ENCODE measurements at places on chromosomes 4 and X.

GRCh38 chr4:9949573-9949972, 71.7 kb downstream of the SLC2A9 start:
- DNase-seq = no peak

DNA sequence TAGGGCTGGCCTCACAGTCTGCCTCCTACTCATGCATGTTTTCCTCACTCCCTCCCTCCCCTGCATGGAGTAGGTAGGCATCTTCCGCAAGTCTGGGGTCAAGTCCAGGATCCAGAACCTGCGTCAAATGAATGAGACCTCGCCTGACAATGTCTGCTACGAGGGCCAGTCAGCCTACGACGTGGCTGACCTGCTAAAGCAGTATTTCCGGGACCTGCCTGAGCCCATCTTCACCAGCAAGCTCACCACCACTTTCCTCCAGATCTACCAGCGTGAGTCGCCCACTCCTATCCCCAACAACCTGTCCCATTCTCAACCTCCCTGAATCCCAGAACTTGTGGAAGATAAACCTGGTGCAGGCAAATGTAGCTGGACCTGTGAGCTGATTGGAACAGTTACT, 73.4 kb downstream of the STARD8 start:
- DNase-seq = no peak

- no peak for DNase-seq
Measured at GRCh38 chr4:60913002-60913401, 287.1 kb upstream of the ADGRL3 start.

DNA sequence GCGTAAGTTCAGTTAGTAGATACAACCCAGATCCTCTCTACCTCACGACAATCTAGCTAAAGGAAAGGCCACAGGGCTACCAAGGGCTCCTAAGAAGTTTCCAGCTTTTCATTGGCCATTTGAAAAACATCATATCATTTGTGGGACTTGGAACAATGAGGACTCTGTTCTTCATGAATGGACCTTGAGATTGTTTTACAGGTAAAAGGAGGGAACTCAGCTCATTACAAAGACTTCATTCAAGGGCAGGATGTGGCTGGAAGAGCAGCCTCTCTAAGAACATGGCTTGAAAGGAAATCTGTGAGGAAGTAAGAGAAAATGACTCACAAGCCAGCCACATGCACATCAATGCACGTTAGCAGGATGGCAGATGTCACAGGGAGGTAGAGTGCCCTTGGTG, 105.9 kb upstream of the SLC7A11 start:
- DNase-seq = no peak

GRCh38 chr4:33831442-33832066, 2412.8 kb downstream of the ARAP2 start:
- DNase-seq = no peak

DNA sequence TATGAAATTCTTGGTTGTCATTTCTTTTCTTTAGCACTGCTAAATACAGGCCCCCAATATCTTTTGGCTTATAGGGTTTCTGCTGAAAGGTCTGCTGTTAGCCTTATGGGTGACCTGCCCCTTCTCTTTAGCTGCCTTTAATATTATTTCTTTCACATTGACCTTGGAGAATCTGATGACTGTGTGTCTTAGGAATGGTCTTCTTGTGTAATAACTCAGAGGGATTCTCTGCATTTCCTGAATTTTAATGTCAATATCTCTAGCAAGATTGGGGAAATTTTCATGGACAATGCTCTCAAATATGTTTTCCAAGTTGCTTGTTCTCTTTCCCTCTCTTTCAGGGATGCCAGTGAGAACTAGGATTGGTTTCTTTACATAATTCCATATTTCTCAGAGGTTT, 292.4 kb downstream of the SLC7A11 start:
- no peak for DNase-seq

DNA sequence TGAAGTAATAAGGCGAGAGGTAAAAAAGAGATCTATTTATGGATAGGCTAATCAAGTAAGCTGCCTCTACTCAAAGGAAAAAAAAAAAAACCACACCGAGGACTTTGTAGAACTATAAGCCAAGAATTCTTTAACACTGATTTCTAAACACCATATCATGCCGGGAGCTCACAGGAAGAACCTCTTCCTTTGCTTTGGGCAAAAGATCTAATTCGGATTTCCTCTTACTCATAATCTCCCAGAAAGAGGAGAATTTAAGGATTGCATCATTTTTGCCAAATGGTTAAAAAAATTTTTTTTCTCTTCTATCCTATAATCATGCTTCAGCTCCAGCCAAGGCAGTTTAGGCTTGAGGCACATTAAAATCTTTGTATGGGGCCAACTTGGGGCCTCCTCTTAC, 95.5 kb downstream of the ZNF827 start:
- no peak for DNase-seq

GRCh38 chr4:95601356-95601755, 52.6 kb upstream of the UNC5C start:
- no peak for DNase-seq

DNA sequence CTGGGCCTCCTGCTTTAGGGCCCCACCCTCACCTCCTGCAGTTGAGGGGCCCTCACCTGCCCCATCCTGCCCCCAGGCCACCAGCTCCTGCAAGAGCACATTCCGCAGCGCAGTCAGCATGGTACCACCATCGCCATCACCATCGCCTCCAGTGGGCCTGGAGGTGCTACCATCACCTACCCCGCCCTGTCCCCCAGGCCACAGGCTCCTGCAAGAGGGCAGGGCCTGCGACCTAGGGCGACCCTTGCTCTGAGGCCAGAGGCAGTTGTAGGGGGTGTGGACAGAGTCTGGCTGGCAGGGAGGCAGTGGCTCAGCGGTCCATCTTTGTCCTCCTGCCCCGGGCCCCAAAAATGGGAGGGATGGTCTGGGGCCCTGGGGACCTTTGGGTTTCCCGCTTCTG, 3.9 kb upstream of the HAUS7 start:
- no peak for DNase-seq

DNA sequence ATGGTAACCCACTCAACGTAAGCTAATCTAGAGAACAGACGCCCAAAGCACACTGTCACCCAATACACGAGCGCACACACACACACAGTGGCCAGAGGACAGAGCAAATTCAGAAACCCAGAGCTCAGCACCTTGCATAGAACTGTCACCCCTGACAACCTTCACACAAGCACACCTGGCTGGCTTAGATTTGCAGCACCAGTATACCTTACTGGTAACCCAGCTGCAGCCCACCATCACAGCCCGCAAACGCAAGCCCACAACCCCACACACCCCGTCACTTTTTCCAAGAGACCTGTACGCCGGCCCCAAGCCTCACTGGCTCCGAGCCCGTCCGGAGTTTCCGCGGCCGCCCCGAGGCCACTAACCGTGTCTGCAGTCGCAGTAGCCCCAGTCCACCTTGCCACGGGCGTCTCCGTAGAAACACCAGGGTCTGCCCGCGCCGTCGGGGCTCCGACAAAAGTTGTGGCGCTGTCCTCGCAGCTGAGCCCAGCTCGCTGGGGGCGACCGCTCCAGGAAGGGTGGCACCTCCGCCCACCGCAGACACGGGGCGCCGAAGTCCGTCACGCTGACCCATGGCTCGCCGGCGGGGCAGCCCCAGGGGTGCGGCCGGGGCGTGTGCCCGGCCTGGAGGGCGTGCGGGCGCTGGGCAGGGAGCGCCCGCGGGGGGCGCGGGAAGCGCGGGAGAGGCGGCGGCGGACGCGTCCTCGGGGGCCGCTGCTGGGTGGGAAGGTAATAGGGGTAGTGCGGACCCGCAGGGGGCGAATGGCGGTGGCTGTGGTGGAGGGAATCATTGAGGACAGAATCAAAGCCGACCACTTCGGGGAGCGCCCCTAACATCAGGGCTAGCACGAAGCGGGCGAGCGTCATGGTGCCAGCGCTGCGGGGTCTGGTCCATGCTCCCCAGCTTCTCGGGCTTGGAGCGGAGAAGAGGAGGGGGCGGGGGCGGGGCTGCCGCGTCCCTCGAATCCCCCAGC, 664 bp downstream of the PRSS12 start:
- no peak for DNase-seq

GRCh38 chrX:112279940-112280339, 197.4 kb upstream of the TRPC5 start:
- DNase-seq = no peak

DNA sequence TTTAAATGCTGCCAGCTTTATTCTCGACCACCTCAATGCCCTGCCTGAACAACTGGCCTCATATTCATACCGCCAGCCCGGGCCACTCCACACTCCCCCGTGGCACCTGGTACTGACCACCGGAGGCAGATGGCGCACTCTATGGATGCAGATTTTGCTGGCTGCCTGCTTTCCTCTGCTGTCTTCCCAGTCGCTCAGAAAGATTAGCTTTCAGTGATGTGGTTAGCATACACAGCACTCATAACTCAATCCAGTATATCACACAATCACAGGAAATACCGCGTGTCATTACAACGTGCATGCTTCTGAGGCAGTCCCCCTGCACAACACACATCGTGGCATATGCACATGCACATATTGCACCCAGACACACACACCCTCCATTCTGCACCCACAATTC, 147.2 kb upstream of the BCOR start:
- DNase-seq = no peak

GRCh38 chr4:158652920-158653319, 18.8 kb downstream of the C4orf46 start:
- DNase-seq = no peak

DNA sequence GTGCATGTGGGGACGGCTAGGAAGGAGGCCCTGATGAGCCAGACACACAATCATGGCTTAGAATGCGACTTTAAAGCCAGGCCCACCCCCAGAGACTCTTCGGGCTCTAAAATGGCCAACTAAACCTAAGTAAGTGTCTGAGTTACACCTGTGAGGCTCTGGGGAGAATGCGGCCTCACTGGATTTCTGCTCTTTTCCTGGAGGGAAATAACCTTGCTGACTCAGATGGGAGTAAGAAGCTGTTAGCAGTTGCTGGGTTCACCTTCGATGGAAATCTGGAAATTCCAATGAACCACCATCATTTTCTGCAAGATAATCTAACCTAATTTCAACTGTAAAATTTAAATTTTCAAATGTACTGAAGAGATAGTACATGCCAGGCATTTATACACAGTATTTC, 97.6 kb upstream of the MAML3 start:
- DNase-seq = no peak

DNA sequence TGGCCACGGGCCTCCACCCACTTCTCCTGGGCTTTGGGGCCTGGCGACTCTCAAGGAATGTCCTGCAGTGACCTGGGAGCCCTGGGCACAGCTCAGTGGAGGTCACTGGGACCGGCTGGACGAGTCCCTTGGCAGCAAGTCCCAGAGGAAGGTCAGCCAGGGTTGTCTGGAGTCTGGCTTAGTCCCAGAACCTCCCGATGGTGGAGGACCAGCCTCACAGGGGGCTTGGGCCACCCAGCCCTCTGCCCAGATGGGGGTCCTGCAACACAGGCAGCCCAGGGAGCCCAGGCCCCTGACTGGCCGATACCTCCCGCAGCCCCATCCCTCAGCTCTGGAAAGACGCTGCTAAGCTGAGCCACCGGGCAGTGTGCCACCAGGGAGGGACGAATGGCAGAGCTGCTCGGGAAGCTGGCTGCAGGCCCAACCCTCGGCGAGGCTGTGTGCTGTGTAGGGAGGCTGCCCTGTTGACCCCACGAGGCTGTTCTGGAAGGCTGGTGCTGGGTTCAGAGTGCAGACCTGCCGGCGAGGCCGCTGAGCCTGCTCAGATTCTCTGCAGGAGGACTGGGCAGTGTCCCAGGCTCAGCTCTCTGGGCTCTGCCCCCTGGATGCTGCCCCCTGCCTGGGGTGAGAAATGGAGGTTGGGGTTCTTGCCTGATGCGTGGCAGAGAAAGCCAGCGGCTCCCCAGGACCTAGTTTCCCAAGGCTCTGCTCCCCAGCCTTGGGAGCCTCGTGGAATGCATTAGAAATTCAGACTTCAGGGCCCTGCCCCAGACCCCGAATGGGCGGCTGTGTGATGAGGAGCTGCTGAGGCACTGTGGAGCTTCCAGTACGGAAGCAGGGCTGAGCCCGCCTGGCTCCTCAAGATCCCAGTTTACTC, 61.7 kb downstream of the ADRA2C start:
- no peak for DNase-seq

DNA sequence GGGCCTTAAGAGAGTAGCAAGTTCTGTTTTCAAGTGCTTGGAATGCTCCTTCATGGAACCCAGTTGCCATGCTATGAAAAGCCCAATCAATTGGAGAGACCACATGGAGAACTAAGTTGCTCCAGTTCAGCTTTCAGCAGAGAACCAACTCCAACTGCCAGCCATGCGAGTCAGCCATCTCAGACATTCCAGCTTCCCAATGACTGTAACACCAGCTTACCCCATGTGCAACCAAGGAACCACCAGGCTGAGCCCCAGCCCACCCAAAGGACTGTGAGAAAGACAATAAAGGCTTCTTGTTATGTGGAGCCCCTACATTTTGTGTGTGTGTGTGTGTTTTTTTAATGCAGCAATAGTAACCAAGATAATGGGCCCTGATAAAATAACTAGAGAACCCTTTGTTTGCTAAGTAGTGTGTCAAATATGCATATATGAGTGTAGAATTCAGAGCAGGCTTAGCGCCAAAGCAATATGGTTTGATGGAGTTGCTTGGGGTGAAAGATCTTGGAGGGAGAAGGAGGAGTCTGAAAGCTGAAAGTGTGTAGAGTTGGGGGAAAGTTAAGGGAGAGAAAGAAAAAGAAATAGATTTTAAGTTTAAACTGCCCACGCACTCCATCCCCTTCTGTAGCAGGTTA, 35.0 kb upstream of the CCKAR start:
- no peak for DNase-seq

- no peak for DNase-seq
Measured at GRCh38 chr4:137635601-137636000, 103.3 kb upstream of the PCDH18 start.

- DNase-seq = no peak
Measured at GRCh38 chrX:71536285-71536684, 3.4 kb downstream of the OGT start.

DNA sequence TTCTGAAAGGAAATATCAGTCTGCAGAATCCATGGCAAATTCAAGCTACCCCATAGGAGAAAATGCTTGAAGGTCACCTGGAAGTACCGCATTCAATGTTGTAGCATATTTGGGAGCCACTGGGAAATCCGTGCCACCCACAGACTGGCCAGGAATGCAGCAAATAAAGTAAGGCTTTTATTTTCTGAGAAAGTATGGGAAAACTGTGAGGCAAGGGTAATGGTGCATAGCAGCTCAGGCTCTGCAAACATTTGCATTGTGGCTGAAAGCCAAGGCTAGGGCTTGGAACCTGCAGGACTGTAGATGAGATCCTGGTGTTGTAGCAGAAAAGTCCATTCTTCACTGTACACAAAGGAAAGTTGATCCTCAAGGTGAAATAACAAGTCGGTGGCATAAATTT, 450.9 kb upstream of the NR3C2 start:
- no peak for DNase-seq

DNA sequence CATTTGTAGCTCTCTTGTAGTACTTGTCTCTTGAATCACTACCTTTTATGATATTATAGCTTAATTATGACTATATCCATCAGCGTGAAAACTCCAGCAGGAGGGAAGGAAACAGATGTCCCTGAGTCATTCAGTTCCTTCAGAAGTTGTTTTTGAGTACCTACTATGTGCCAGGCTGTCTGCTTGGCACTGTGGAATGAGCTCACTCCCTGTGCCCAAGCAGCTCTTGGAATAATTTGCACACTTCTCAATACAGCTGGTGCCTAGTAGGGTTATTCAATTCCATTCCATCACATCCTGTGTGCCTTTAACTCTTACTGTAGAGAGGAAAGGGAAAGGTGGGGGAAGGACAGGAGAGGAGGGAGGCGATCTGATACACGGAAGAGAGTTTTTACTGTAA, 77.1 kb downstream of the NFKB1 start:
- DNase-seq = no peak

- DNase-seq = no peak
Measured at GRCh38 chrX:27797575-27797974, 10.2 kb upstream of the MAGEB10 start.

GRCh38 chr4:148097801-148098200, 344.4 kb downstream of the NR3C2 start:
- no peak for DNase-seq

Measured in memory B cell (primary cell).